ENCODE measurements at places on chromosomes 4 and X.

GRCh38 chrX:77922787-77923186 lies 12.3 kb downstream of the ATP7A start:
- no peak for DNase-seq

- no peak for DNase-seq
Measured at GRCh38 chr4:107640878-107641277, 79.2 kb downstream of the PAPSS1 start.

- no peak for DNase-seq
Measured at GRCh38 chr4:145773581-145774234, 93.8 kb downstream of the C4orf51 start.

DNA sequence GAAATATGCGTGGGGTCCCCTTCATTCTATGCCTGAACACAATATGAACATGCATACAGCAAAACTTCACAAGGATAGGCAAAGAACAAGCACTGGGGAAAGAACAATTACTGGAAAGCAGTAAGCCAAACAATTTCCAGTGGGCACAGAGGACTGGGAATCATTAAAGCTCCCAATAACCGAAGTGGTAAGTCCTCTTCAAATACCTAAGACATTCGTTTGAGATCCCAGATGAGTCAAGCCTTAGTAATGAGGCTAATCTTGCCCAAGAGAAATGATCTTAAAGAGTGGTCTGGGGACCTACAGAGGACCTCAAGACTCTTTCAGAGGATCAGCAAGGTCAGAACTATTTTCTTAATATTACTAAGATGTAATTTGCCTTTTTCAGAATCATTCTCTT lies 28.6 kb downstream of the ANAPC10 start:
- no peak for DNase-seq

GRCh38 chr4:67342291-67342690 lies 203.0 kb downstream of the CENPC start:
- DNase-seq, result no peak

DNA sequence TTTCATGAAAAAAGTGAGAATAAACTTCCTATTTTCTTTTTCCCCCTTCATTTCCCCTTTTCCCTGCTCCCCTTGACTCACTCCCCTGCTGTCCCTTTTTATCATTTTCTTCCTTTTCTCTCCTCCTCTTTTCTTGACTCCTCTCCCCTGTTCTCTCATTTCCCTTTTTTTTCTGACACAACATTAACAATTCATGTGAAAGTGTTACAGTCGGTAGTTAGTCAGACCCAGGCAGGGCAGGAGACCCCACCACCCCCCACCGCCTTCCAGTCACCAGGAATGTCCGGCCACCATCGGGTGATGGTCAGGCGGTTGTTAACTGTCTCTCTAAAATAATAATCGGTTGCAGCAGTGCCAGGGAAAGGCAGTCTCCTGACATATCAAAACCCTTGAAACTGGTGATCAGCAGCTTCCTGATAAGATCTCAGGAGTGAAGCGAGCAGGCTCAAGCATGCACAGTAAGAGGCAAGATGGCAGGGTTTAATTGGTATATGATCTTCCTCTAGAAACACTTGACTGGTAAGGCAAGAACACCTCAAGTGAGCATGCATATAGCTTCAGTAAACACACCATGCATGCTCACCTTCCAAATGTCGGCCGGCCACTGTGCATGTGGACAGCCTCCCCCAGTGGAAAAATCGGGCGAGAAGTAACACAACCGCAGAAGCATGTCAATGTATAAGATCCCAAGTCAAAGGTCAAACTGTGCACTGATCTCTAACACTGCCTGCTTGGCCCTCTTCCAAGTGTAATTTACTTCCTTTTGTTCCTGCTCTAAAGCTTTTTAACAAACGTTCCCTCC lies 191.4 kb downstream of the NDST4 start:
- DNase-seq, result no peak

DNA sequence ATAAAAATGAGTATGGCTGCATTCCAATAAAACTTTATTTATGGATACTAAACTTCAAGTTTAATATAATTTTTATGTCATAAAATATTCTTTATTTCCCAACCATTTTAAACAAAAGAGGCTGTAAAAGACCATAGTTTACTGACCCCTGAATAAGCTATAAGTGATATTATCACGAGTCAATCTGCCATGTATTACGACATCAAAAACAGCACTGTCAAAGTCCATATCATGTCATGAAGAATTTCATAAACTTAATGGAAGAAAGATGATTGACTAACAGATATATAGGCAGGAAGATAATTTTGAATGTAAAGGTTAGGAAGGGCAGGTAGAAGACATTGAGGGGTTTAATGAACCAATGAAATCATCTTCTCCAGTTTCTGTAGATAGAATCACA lies 18.2 kb downstream of the TMEM156 start:
- DNase-seq, result no peak

DNA sequence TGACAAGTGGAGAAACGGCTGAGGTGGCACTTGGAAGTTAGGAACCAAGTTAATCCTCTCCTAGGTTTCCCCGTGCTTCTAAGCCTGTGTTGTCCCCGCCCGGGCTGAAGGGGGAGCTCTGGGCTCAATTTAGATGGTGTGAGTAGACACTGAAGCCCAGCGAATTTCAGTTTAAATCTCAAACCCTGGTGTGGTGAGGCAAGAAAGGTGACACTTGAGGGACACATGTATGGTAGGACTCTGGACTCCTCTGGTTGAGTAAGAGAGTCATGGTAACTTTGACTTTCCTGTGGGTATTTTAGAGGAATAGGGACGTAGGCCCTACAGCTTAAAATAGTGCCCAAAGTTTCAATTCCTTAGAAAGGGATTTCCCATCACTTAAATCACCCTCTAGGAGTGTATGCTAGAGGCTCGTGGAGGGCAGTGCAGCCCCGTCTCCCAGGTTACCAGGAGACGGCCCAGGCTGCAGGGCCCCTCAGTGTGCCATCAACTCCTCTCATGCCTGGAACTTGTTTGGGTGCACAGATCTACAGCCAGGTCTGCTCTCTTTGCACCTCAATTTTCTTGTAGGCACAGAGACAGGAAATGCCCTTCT lies 24.0 kb downstream of the HAND2 start:
- no peak for DNase-seq

DNA sequence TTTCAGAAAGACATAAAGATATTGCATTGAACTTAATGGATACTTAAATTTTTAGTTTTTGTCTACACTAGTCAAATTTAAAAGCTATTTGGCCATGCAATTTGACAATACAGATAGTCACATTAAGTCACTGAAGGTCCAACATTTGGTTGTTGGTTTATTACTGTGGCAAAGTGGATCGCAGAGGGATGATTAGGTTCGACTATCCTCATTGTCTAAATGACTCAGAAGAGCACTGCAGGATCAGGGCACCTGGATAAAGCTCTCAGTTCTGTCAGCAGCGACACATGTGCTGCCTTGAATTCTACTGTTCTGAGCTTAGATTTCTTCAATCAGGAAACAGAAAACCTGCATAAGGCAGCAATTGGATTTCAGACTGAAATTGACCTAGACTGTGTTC lies 130.7 kb downstream of the AMELX start:
- DNase-seq, result no peak

DNA sequence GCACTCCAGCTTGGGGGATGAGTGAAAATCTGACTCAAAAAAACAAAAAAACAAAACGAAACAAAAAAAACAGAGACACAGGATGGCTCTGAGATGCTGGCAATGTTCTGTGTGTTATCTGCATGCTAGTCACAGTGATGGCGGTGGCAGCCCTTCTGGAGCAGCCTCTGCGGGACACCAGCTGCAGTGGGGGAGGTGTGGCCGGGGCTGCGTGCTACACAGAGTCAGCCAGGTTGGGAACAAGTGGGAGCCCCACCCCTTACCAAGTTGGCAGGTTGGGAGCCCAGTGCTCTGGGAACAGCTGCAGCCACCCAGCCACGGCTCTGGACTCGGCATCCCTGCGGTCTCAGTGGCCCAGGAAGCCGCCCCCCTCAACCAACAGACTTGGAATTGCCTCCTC lies 206.5 kb upstream of the ZFP42 start:
- DNase-seq, result no peak

DNA sequence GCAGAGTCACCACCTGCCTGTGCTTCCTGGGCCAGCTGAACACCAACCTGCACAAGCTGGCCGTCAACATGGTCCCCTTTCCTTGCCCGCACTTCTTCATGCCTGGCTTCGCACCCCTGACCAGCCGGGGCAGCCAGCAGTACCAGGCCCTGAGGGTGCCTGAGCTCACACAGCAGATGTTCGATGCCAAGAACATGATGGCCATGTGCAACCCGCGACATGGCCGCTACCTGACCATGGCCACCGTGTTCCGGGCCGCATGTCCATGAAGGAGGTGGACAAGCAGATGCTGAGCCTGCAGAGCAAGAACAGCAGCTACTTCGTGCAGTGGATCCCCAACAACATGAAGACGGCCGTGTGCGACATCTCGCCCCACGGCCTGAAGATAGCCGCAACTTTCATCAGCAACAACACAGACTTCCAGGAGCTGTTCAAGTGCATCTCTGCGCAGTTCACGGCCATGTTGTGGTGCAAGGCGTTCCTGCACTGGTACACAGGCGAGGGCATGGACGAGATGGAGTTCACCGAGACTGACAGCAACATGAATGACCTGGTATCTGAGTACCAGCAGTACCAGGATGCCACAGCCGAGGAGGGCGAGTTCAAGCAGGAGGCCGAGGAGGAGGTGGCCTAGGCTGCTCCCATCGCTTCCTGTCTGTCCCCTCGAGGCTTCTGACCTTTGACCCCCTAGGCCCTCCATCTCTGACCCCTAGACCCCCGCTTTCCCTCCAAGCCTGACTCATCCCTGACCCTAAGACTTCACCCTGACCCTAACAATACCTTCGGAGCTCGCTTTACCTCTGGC lies 170.3 kb downstream of the THOC2 start:
- DNase-seq, result no peak

GRCh38 chr4:106273831-106274230 lies 42.2 kb downstream of the TBCK start:
- DNase-seq, result no peak

- no peak for DNase-seq
Measured at GRCh38 chr4:47374477-47374876, 89.0 kb downstream of the COMMD8 start.

DNA sequence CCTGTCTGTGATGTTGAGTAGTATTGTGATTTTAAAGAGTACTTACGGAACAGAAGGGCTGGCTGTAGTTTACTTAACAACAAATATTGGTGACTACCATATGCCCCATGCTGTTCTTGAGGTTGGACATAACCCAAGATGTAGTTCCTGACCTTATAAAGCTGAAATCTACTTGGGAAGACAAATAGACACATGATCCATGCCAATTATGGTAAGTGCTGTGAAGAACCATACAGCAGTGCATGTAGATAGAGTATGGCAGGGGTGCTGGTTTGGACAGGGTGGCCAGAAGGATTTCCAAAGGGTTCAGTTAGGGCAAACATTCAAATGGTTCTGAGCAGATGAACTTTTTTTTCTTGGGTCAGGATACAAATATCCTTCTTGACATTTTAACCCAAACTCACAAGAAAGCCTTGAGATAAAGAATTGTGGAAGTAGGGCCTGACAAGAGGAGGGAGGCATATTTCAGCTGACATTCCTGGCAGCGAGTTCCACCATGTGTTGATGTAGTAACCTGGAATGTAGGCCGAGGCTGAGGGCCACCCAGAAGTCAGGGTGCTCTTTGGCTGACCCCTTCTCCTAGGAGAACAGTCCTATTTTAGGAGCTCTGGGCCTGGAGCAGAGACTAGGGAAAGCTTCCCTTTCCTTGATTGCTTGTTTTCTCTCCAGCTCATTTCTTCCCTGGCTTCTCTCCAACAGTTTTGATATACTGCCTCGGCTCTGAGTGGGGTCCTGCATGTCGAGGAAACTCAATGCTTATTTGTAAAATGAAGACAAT lies 74.2 kb downstream of the FREM3 start:
- no peak for DNase-seq

GRCh38 chr4:59698041-59698440 lies 1502.1 kb upstream of the ADGRL3 start:
- no peak for DNase-seq

GRCh38 chrX:130654409-130654950 lies 248.5 kb downstream of the ENOX2 start:
- DNase-seq, result no peak

DNA sequence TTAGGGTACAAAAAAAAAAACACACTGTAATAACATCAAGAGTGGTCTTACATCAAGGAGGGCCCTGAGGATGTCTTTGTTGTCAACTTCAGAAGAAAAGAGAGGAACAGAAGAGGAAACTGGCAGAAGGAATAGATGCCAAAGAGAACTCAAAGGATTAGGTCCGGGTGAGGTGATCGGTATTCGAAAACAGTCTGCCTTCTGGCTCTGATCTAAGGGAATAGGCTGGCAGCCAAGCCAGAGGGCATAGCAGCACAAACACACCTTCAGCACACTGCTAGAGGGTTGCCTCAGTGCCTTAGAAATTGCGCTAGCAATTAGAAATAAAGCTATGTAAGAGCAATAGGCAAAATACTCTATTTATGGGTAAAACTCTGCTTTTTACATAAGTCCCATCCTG lies 91.4 kb upstream of the TTC29 start:
- no peak for DNase-seq

DNA sequence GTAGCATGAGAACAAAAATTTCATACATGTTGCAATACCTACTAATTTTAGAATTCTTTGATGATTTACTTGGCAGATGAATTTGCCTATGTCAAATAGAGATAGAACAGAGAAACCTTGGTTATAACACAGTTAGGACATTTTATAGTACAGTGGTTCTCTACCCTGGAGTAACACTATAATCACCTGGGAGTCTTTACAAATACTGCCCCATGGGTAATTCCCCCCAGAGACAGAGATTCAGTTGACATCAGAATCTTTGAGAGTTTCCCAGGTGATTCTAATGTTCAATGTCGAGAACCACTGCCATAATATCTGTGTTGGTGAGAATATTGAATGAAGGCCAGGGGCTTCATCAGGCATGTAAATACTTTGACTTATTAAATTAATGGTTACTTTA lies 401.3 kb upstream of the NDST4 start:
- no peak for DNase-seq

- DNase-seq, result no peak
Measured at GRCh38 chr4:71107726-71108125, 114.3 kb downstream of the DCK start.

DNA sequence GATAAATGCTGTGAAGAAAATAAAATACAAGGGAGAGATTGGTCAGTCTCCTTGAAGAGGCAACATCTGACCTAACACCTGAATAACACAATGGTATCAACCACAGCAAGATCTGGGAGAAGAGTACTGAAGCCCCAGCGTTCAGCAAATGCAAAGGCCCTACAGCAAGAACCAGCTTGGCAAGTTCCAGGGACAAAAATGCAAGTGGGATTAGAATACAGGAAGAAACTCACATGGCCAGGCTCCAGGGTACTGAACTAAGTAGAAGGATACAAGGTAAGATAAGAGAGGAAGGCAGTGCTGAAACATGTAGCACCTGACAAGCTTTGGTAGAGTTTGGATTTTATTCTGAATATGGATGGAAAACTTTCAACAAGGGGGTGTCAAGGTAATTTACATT lies 3.6 kb downstream of the SMIM14 start:
- DNase-seq, result no peak
